Omental fat pad (tissue), 4 donors: ENCODE measurements at places on chromosomes 7 and 10. TPM values are rescaled to one million over a fixed set of nuclear protein-coding genes. Genes with fewer than 3 reads are reported as not detected.

SFTPA1 gene
- total RNA-seq: not detected

SPDYE2B gene
- not detected for total RNA-seq

VAX1 gene
- total RNA-seq: not detected

FEZF1 gene
- 0.19 TPM for total RNA-seq

DYDC2 gene
- total RNA-seq: not detected

VPS50 gene
- total RNA-seq: 13.3 TPM

DNAJC12 gene
- total RNA-seq: 3.3 TPM

PNLIPRP2 gene
- total RNA-seq: not detected

ALKBH4 gene
- total RNA-seq: 10.7 TPM

ANXA8L1 gene
- total RNA-seq: 2.4 TPM

ITGA8 gene
- total RNA-seq: 2.2 TPM

OR2A1 gene
- not detected for total RNA-seq

MBL2 gene
- not detected for total RNA-seq

OR6V1 gene
- total RNA-seq: not detected

TMEM213 gene
- not detected for total RNA-seq

SUV39H2 gene
- total RNA-seq: 5.0 TPM

SH2D4B gene
- total RNA-seq: not detected

ZNF365 gene
- total RNA-seq: not detected

AGBL3 gene
- total RNA-seq: 1.6 TPM

ARHGAP21 gene
- total RNA-seq: 104 TPM

DEPP1 gene
- 337 TPM for total RNA-seq
